ENCODE measurements at places on chromosomes 6 and 20. TPM values are rescaled to one million over a fixed set of nuclear protein-coding genes. Genes with fewer than 3 reads are reported as not detected.

Gene SEL1L2
- not detected for total RNA-seq

Gene TOX2
- 3.5 TPM for total RNA-seq

Gene IL17F
- not detected for total RNA-seq

Gene ZNF391
- total RNA-seq, result 0.10 TPM

Gene COX4I2
- not detected for total RNA-seq

Gene LRFN2
- total RNA-seq, result 0.05 TPM

Gene C6orf141
- total RNA-seq, result 0.48 TPM

Gene C6orf15
- total RNA-seq, result not detected

Gene RIN2
- 13.8 TPM for total RNA-seq

Gene BNIP5
- not detected for total RNA-seq

Gene ULBP2
- total RNA-seq, result 0.18 TPM

Gene TSPO2
- total RNA-seq, result 0.30 TPM

Gene SLC22A16
- not detected for total RNA-seq

GRCh38 chr6:35728683-35729678 is 7.9 kb upstream of the ARMC12 start:
- peak; percentile 93 for DNase-seq

GRCh38 chr6:152233547-152234320 is 403.4 kb downstream of the SYNE1 start:
- no peak for DNase-seq

GRCh38 chr6:39166189-39166911 is 51.4 kb upstream of the SAYSD1 start:
- peak; percentile 81 for DNase-seq

DNA sequence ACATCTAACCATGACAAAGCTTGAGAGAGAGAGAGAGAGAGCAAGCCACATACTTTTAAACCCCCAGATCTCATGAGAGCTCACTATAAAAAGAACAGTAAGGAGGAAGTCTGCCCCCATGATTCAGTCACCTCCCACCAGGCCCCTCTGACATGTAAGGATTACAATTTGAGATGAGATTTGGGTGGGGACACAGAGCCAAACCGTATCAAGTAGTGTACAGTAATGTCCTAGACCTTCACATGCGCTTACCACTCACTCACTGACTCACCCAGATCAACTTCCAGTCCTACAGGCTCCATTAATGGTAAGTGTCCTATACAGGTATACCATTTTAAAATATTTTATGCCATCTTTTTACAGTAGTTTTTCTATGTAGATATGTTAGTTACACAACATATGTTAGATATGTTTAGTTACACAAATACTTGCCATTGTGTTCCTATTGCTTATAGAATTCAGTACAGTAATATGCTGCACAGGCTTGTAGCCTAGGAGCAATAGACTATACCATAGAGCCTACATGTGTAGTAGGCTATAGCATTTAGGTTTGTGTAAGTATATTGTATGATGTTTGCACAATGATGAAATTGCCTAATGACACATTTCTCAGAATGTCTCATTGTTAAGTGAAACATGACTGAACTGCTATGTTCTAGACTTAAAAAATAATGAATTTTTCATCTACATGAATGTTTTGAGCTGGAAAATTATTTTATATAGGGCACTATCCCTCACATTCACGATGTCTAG is 11.7 kb downstream of the TSPYL1 start:
- no peak for DNase-seq

- no peak for DNase-seq
Observed at GRCh38 chr6:5584078-5584482, 322.8 kb downstream of the FARS2 start.

DNA sequence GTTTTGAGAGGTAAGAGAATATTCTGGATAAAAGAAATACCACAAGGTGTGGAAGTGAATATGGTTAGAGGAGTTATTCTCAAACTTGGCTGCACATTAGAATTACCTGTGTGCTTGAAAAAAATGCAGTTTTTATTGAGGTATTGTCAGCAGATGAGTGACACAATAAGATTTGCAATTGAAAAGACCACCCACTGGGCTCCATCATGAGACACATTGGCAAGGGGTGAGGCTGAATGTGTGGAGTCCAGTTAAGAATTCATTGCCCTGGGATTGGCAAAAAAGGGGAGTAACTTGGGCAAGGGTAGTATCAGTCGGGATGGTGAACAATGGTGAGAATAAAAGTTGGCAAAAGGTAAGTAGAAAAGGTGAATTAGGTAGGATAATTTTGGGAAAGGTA is 63.5 kb downstream of the MEI4 start:
- DNase-seq, result no peak

DNA sequence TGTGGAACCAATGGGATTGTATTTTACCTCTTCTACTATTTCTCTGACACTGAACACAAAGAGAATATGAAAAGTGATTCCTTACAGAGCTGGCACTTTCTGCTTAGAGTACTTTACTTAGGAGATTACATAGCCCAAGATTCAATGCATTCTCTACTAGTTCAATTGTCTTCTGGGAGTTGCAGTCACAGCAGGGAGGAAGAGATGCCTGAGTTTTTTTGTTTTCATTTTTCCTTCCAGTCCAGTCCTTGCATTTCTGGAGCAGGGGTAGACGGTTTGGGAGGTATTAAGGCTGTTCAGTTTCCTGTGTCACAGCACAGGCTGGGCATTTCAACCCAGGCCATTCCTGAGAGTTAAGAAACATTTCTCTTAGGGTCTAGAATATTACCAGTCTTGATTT is 42.0 kb upstream of the SLC2A12 start:
- no peak for DNase-seq

GRCh38 chr6:13261464-13261994 is 66.8 kb downstream of the TBC1D7 start:
- no peak for DNase-seq

- no peak for DNase-seq
Observed at GRCh38 chr6:106213660-106214289, 111.8 kb downstream of the ATG5 start.

GRCh38 chr6:15329197-15329671 is 83.4 kb downstream of the JARID2 start:
- DNase-seq, result no peak

- DNase-seq, result no peak
Observed at GRCh38 chr6:37218511-37218910, 39.1 kb upstream of the TBC1D22B start.

DNA sequence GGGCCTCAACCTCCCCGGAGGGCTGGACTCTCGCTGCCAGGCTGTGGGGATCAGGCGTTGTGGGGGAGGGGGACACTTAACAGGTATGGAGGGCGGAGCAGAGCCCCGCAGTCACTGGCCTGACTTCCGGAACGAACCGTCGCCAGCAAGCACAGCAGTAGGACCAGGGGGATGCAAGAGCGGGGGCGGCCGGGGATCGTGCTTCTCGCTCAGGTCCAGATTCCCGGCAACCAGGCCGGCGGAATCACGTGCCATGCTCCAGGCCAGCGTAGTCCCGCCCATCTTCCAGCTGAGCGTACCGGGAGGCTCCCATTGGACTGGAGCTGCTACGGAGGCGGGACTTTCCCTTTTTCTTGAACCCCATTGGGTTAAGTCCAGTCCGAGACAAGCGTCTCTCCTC is 10.0 kb upstream of the POU5F1 start:
- DNase-seq, result no peak

GRCh38 chr6:114430534-114431124 is 87.8 kb upstream of the HS3ST5 start:
- DNase-seq, result no peak

DNA sequence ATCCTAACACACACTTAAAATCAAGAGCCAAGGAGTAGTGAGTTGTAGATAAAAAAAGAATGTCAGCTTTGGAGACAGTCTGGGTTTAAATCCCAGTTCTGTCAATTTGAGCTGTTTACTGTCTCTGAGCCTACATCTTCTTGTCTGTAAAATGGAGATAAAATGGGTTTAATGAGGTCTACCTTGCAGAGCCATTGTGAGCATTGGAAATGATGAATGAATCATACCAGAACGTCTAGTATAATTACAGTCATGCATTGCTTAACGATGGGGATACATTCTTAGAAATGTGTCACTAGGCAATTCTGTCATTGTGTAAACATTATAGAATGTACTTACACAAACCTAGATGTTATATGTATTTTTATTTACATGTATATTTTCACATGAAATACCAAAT is 17.6 kb upstream of the SGK2 start:
- no peak for DNase-seq

DNA sequence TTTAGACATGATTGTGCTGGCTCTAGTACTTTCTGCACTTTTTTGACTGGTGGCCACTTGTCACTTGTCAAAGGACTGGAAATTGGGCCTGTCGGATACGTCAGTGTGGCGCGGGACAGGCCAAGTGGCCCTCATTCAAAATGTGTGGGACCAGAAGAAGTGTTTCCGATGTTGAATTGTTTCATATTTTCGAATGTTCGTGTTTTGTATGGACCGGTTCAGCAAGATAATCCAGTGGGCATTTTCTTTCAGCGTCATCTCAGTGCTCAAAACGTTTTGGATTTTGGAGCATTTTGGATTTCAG is 3.5 kb downstream of the KIF25 start:
- no peak for DNase-seq

GRCh38 chr20:54661265-54661664 is 185.9 kb downstream of the DOK5 start:
- no peak for DNase-seq

DNA sequence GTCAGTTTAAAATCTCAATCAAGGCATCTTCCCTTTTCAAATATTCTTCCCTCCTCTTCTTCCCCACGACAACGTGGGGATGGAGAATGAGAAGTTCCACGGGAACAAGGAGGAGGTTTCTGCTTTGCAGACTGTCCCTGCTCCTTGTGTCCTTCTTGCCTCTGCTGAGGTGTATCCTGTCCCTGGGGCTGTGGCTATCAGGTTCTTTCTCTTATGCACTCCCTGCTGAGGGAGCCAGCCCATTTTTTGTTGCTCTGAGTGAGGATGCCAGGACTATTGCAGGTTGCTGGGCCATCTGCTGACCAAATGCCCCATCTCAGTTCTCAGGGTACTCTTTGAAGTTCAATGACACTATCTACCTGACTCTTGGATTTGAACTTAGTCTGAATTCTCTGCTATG is 533.6 kb downstream of the RNF144B start:
- no peak for DNase-seq

Data from left lobe of liver (tissue), 2 donors.